ENCODE measurements at places on chromosomes 6 and 20.

- DNase-seq: no peak
Measured at GRCh38 chr6:161694995-161695394, 421.1 kb upstream of the AGPAT4 start.

DNA sequence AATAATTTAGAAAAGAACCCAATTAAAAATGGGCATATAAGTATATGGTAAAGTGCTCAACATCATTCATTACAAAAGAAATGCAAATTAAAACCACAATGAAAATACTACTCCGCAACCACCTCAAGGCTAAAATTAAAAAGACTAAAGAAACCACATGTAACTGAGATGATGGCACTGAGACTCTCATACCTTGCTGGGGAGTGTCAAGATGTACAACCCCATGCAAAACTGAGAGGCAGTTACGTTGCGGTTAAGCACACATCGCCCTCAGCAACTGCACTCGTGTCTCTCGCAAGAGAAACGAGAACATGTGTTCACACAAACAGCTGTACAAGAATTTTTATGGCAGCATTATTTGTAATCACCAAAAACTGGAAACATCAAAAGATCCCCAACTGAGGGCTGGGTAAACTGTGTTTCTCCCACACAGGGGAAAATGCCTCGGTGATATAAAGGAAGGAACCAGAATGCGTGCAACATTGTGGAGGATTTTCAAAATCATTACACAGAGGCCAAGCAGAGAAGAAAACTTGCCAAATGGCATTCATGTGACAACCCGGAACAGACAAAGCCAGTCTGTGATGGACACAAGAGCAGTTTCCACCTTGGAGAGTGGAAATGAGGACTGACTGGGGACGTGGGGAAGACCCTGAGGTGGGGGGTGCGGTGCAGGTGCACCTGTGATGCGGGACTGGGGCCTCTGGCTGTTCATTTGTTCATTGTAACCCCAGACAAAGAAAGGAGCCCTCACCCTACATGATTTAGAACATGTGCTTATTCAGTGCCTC is 144.9 kb downstream of the WDR27 start:
- DNase-seq: no peak

DNA sequence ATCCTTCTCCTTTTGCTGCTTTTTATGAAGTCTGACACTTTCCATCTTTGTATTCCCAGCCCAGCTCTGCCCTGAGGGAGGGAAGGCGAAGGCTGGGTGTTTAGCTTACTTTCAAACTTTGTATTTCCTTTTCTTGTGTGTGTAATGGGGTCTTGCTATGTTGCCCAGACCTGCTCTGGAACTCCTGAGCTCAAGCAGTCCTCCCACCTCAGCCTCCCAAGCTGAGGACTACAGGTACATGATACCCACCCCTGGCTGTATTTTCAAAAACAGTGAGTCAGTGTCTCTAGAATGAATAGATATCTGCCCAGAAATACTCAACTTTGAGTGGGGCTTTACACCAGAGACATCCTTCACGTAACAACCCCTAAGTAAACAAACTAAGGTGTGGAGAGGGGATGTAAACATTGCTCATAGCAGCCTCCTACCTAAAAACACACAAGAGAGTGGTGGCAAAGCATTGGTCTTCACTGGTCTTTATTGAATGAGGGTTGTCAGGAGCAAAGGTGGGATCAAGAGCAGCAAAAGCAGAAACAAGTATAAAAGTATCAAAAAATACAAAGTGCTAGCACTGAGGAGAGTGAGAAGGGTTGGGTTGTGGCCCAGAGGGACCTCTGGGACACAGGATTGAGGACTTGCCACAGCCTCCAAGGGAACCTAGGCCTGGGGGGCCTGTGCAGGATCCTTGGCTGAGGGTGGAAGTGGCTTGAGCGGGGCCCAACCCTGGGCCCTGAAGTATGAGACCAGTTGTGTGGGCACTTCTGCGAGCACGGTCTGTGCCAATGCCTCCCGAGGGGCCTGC is 10.2 kb downstream of the SPAG4 start:
- no peak for DNase-seq

GRCh38 chr20:44112889-44113617 is 73.9 kb downstream of the JPH2 start:
- no peak for DNase-seq

- no peak for DNase-seq
Measured at GRCh38 chr6:53424300-53424699, 75.5 kb upstream of the ELOVL5 start.
